Stimulated activated naive CD8-positive, alpha-beta T cell treated with anti-CD3 and anti-CD28 coated beads, Interleukin-15, Interleukin-2, amounts not matched to agents 100 U/mL and 50 U/mL, for 24 hours (primary cell): ENCODE measurements at places on chromosomes 12 and 14.

- no peak for DNase-seq
Measured at GRCh38 chr14:54815016-54815415, 87.6 kb downstream of the GCH1 start.

- DNase-seq: no peak
Measured at GRCh38 chr12:119372540-119372939, 38.0 kb downstream of the CCDC60 start.

GRCh38 chr12:118237908-118238307 lies 102.0 kb downstream of the PEBP1 start:
- no peak for DNase-seq

DNA sequence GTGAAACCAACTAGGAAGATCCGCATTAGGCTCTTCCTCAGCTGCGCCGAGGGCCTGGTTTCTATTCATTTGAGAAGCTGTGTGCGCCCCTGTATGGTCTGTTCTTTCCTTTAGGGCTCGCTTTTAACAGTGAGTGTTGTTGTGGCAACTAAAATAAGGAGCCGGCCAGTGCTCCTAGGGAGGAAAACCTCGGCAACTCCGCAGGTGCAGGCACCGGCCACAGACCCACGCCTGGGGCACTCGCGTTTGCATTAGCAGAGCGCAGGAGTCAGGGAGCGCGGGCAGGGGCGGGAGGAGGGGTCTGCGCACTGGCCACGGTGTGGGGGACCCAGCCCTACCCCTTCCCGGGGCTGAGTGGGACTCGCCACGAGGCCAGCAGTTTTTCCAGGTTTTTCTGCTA lies 50.5 kb downstream of the STX2 start:
- DNase-seq: no peak

DNA sequence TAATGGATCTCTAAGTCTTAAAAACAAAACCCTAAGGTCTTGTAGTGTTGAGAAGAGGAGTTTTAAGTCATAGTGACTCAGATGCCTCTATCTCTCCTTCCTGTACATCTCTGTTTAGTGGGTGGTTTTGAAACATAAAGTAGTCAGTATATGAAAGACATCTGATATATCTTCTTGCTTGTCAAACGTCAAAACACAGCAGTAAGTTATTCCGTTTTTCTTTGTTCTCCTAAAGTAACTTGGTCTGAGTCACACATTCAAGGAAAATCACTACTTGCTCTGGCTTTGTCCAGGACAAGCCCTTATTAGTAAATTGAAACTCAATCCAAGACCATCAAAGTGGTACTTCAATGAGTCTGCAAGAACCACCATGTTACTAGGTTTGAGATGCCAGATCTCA lies 1172.5 kb downstream of the BCL11B start:
- no peak for DNase-seq

DNA sequence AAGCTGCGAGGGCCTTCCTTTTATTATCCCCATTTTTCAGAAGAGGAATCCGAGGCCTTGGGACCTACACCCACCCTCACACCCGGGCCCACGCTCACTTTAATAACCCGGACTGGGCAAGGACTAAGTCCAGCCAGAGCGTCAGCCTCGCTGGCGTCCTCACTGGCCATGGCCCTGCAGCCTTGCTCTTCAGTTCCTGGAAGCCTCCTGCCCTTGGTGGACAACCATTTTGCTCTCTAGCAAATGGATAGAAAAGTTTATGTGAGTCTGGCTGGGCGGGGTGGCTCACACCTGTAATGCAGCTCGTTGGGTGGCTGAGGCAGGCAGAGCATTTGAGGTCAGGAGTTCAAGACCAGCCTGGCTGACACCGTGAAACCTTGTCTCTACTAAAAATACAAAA lies 9.8 kb downstream of the RTL1 start:
- no peak for DNase-seq

GRCh38 chr12:30806989-30807694 lies 52.4 kb upstream of the CAPRIN2 start:
- no peak for DNase-seq

- no peak for DNase-seq
Measured at GRCh38 chr12:49049566-49050224, 10.9 kb downstream of the KMT2D start.

DNA sequence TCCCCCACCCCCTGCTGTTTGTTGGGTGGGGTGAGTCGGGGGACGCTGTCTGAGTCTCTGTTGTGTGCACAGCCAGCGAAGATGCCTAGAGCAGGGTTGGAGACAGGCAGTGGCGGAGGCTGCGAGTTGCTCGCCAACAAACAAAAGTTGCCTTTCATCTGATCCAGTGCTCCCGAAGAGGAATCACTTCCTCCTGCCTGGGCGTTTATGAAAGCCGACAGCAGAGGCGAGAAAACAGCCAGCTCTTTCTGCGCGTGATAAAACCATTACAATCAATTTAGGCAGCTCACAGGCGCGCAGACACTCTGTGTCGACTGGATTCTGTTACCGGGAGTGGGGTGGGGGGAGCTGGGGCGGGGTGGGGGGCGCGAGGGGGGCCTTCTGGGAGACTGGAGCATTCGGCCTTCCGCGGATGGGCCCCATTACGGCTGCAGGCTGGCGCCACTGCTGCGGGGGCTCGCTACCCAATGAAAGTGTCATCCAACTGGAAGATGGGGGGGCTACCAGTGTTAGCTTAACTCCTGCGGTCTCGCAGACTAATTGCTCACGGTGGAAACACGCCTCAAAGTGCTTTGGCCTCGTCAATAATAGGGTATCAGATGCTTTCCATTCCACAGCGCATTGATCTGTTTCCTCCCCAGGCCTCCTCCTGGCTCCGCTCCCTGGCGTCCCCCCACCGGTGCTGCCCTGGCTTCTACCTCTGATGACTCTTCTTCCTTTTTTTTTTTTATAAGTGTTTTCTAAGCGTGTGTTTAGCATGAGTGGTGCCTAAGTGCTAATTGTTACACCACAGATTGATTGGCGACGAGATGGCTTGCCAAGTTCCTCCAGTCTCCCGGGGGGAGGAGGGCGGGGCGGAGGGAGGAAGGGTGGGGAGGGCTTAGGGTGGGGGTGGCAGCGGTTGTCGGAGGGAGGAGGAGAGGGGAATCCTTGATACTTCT lies 678.4 kb downstream of the MED13L start:
- DNase-seq: no peak

GRCh38 chr14:21098076-21098891 lies at the start of gene ZNF219:
TSS of gene ZNF219 (minus strand) at chr14:21098655. CDS start at chr14:21093591, 5,064 bp downstream.
- no peak for DNase-seq

- DNase-seq: no peak
Measured at GRCh38 chr12:40263616-40264409, 39.0 kb downstream of the LRRK2 start.

GRCh38 chr14:104390221-104390931 lies 189.2 kb upstream of the C14orf180 start:
- DNase-seq: no peak

GRCh38 chr12:42482041-42482747 lies 107.4 kb downstream of the PRICKLE1 start:
- DNase-seq: no peak

DNA sequence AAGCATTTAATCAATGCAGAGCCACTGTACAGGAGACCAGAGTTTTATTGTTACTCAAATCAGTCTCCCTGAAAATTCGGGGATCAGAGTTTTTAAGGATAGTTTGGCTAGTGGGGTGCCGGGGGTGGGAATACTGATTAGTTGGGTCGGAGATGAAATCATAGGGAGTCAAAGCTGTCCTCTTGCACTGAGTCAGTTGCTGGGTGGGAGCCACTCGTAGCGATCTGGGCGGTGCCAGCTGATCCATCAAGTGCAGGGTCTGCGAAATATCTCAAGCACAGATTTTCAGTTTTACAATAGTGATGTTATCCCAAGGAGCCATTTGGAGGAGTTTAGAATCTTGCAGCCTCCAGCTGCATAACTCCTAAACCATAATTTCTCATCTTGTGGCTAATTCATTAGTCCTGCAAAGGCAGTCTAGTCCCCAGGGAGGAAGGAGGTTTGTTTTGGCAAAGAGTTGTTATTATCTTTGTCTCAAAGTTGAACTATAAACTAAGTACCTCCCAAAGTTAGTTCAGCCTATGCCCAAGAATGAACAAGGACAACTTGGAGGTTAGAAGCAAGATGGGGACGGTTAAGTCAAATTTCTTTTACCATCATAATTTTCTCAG lies 169.4 kb upstream of the PLEKHG7 start:
- DNase-seq: no peak

DNA sequence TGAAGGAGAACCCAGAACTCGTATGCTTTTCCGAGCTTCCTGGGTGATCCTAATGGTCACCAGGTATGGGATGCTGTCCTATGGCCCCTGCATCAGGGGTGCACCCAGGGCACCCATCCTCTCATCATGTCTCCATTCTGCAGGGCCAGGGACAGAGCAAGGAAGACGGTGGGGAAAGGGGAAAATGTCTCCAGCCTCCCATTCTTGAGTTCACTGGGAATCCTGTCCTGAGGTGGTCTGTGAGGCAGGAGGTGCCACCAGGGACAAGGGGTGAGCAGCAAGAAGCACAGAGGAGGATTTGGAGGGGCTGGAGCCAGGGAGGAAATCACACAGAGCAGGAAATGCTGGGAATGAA lies 14.9 kb upstream of the SLC6A12 start:
- DNase-seq: no peak

GRCh38 chr12:96193725-96194575 lies at the start of gene ELK3:
TSS of gene ELK3 (plus strand) at chr12:96194375.
- DNase-seq: peak; percentile 67
